ENCODE measurements at places on chromosomes 2 and 18.

DNA sequence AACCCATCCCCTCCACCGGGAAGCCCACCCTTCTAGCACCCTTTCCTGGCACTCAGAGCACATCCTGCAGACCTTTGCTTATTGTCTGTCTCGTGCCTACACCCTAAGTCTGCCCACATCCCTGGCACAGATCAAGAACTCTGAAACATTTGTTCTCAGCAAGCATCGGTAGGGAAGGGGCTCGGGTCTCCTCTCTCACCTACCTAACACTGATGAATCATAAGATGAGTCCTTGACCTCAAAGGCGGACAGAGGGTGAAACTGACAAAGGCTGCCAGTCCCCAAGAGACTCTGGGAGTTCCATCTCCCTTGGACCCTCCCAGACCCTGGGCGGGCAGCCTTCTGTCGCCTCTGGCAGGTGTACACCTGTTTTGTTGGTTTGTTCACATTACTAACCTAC, 9.3 kb downstream of the MAL start:
- no peak for DNase-seq

GRCh38 chr18:48404716-48405507, 4.3 kb downstream of the ZBTB7C start:
- no peak for DNase-seq

GRCh38 chr2:10495988-10496313, 47.8 kb upstream of the ODC1 start:
- no peak for DNase-seq

DNA sequence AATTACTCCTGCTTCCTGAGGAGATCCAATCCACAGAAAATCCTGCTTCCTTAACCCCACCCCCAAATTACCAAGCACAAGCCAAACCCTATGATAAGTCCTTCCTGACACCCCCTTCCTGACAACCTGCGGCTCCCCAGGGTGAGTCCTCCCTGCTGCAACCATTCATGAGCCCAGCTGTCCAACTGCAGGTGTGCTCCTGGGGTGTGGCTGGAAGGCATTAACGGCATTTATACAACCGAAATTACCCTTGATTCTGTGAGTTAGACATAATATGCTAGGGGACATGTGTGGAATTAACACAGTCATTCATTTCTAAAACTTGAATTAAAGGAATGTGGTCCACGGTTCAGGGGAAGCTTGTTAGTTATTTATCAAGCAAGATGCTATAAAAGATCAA, 119.0 kb upstream of the ALKAL2 start:
- DNase-seq: peak; percentile 15

DNA sequence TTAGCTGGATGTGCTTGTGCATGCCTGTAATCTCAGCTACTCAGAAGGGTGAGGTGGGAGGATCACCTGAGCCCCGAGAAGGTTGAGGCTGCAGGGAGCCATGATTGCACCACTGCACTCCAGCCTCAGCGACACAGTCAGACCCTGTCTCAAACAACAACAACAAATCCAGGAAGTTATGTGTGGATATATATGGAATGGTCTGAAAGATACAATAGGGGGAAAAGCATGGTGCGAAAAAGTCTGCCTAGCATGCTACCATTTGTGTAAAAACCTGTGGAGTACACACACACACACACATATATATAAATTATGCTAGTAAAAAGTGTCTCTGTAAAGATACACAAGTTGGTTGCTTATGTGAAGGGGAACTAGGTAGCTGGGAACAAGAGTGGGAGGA, 6.9 kb upstream of the HOXD1 start:
- DNase-seq: no peak

GRCh38 chr2:204743393-204743960, 198.2 kb downstream of the PARD3B start:
- no peak for DNase-seq

- no peak for DNase-seq
Measured at GRCh38 chr2:179814050-179814449, 47.4 kb downstream of the ZNF385B start.

DNA sequence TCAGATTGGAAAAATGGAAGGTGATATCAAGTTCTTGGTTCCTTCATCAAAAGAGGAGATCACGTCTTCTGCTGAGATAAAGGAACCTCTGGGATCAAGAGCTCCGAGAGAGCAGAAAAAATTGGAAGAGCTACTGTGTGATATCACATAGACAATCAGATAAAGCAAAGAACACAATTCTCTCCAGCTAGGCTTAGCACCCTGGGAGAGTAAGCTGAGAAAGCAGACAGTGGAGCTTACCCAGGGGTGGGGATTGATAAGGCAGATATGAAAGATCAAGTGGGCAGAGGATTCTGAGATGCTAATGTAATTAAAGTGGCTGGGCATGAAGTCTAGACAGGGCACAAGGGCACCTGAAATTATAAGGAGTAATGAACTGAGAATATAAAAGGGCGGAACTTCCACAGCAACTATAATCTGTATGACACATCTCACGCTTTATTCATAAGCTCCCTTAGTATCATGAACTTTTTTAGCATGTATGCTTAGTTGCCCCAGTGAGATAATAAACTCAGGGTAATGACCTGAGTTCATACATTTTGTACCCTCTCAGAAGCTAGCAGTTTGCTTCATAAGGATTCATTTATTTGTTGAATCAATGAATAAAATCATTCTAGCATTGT, 65.8 kb downstream of the FAM161A start:
- no peak for DNase-seq

DNA sequence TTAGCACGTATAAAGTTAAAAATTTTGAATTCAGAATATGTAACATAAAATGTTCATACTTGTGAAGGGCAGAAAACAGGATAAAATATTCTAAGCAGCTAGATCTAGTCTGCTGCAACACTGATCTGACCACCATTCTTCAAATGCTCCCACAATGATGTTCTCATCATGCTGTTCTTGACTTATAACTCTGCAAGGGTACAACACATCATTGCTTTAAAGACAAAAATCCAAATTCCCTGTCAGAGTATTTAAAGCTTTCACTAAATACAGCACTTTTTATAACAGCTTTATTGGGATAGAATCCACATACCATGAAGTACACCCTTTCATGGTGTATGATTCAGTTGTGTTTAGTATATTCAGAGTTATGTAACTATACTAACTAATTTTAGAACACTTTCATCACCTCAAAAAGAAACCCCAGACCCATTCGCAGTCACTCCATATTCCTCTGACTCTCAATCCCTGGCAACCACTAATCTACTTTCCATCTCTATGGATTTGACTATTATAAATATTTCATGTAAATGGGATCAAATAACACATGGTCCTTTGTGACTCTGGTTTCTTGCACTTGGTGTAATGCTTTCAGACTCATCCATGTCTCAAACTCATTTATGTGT, 56.4 kb downstream of the MAP4K3 start:
- DNase-seq: no peak

DNA sequence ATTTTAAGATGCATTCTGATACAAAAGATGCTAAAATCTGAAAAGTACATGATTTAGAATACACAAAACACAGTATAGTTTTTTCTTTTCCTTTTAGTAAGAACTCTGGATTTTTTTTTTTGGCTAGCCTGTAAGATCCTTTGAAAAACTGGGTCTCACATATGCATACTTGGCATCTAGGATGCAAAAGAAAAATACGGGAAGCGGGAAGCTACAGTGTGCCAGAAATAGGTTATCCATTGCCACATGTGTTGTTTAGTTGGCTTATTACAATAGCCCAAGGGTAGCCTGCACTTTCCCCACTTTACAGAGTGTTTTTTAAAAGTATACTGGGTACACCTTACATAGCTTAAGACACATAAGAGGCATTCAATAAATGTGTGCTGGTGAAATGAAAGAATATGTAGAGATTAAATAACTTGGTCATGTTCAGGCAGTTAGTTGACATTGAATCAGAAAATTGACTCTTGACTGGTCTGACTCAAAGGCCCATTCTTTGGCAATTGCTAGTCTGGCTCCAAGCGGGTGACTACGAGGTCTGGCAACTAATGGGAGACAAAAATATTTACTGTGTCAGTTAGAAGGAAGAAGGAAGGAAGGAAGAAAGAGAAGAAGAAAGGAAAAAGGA, 286.8 kb upstream of the TRIB2 start:
- DNase-seq: no peak

GRCh38 chr2:232456296-232457120, 555 bp downstream of the ALPI start:
- no peak for DNase-seq

DNA sequence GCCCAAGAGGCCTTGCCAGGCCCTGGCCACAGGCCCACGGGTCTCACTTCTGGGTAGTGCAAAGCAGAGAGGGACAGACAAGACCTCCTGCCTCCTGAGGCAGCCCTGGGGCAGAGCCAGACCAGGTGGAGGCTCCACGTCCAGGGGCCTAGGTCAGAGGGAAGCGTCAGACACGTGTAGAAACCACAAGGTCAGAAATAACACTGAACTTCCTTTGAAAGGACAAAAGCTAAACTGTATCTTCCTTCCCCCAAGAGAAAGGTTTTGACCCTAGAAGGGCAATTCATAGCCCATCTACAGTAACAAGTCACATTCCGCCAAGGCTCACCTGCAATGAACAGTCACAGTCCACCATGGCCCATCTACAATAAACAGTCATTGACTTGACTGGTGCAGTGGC, 17.9 kb downstream of the SDC1 start:
- no peak for DNase-seq

- no peak for DNase-seq
Measured at GRCh38 chr2:96906729-96907114, 36.8 kb upstream of the SEMA4C start.

- DNase-seq: no peak
Measured at GRCh38 chr18:2326999-2327398, 244.3 kb downstream of the METTL4 start.

DNA sequence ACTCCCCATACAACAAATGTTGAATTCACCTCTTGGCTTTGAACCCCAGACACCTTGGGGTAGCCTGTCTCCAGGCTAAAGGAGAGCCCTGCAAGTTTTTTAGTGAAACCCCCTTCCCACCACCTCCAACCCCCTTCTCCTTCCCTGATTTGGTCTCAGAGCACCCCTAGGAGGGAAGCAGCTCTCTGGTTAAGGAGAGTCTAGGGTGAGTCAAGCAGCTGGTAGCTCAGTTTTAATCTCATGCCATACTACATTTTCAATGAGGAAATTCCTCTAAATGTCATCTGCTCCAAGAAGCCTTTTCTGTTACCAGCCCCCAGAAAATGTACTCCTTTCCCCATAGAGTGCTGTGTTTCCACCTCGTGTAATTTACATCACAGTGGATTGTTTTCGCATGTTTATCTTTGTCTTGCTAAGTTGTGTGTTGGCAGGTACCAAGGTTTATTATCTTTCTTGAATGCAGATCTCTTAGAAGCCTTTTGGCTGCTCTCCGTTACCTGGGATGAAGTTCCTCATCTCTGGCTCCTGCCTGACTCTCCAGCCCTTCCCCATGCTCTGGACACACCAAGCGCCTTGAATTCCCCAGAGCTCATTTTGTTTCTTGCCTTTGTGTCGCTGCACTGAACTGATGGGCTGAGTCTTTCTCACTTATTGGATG, 82.2 kb downstream of the ASAP2 start:
- DNase-seq: no peak

DNA sequence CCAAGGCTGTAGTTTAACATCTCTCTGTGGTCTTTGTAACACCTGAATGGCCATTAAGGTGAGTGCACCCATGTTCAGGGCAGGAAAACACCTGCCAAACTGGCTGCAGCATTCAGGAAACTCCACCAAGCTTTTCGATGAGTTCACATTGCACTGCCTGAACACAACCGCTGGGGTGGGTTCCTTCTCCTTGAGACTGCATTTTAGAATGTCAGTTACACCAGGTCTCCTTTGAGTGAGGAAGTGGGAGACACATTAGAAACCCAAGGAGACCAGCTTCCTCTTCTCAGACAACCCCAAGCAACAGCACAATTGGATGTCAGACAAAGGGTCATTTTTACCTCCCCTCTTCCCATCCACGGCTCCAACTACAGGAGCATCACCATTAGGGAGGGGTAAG, 35.2 kb downstream of the CYRIA start:
- DNase-seq: no peak

DNA sequence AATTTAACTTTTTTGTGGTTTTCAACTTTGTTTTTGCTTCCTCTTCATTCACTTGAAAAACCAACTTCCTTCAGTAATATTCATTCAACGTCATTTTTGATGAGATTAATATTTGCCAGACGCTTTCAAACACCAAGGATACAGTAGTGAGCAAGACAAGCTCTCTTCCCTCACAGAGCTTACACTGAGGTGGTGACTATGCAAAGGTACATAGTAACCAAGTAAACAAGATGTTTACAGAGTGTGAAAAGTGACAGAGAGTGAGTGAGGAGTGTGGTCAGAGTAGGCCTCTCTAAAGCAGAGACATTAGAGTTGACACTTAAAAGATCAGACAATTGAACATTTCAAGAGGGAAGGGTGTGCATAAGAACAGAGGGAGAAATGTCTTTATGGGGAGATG, 155.5 kb downstream of the TMEM247 start:
- DNase-seq: no peak

- no peak for DNase-seq
Measured at GRCh38 chr18:74146756-74147155, 878 bp downstream of the FBXO15 start.

DNA sequence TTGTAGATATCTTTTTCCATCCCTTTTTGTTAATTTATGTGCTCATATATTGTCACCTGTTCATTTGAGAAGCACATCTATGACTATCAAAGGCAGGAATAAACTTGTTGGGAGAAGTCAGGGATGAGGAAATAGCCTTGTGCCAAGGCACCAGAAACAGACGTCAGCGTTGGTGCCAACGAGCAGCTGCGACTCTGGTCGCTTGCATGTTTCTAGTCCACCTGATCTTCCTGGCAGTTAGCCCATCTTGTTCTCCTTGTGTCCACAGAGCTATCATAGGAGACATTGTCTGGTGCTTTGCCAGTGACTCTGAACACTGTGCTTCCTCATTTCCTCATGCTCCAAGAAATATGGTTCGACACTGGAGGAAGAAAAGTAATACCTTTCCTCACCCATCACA, 374.4 kb downstream of the PTPRM start:
- no peak for DNase-seq

DNA sequence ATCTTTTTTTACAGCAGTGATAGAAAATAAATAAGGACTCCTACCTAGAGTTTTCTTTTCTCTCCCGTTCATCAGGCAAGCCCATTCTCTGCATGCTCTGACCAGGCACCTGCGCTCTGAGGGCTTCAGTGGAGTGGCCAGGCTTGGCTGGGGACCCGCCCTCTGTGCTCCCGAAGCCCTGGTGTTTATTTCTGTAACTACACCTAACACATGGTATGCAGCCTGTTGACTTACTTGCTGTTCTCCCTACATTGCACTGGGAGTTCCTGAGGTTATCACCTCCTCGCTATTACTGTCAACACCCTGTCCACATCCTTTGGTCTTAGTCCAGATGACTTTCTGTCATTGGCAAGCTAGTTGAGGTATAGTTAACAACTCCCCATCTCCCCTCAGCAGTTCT, 317.7 kb downstream of the LPIN1 start:
- DNase-seq: no peak
